Activated naive CD4-positive, alpha-beta T cell treated with anti-CD3 and anti-CD28 coated beads, Interleukin-2, amount 10 ng/mL, durations not matched to agents 7 days and 5 days (primary cell): ENCODE measurements at places on chromosomes 16 and 17.

DNA sequence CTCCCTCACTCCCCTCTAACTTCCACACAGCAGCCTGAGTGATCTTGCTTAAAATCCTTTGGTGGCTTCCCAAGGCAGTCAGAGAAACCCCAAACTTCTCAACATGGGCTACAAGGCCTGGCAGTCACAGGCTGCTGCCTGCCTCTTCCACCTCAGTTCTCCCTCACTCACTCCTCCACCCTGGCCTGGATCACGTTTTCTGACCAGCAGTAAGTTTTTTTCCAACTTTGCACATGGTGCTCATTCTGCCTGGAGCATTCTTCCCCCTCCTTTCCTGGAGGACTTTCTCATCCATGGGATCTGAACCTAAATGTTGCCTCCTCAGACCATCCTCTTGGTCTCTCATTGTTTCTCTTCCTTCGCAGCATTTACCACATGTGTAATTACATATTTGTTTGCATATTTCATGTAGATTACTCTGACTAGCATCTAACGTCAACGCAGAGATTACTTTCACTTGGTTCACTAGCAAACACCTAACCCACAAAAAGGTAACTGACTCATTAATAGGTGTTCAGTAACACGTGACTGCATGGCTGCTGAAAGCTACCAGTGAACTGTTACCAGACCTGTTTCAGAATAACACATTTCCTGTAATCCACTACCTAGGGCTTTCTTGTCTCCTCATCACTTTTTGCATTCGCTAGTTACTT is 17.1 kb downstream of the GNA13 start:
- H3K27me3 ChIP-seq, result no peaks in the 10 kb centered on the region
- peaks cover 48% of the 10 kb centered on the region for H3K36me3 ChIP-seq
- peak overlapping the region; percentile 89 for H3K27ac ChIP-seq
- peak; percentile 70 for DNase-seq
- peaks cover 82% of the 10 kb centered on the region for H3K4me1 ChIP-seq

DNA sequence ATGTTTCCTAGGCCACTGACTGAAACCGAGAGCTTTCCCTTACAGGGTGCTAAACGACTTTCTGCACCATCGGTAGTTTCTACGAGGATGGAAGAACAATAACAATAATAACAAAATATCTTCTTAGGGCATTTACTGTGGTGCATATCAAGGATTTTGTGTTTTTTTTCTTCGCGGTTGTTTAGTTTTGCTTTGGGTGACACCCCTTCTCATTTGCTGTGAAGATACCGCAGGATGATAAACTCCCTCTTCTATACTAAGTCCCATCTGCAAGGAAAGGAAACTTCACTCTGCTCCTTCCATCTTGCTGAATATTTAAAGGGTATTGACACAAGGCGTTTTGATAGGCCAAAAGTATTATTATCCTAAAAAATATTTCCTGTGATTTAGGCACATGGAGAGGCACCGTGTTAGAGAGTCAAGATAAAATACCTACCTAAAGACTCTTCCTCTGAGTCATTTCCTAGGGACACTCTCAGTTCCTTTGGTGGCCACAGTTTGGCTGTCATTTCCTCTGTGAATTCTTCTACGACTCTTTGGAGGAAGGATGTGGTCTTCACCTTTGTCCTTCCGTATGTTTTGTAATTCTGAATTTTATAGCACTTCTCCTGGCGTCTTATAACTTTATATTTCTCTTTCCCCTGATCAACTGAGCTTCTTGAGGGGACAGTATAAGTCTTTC is 318.8 kb downstream of the CDH13 start:
- H3K27me3 ChIP-seq, result no peaks in the 10 kb centered on the region
- no peak for DNase-seq
- H3K4me1 ChIP-seq, result peaks cover 6% of the 10 kb centered on the region
- H3K27ac ChIP-seq, result peak overlapping the region; percentile 43
- no peak overlapping the region for H3K4me3 ChIP-seq

GRCh38 chr17:56451629-56452028 is 141.9 kb upstream of the NOG start:
- no peak for DNase-seq
- H3K4me3 ChIP-seq, result no peak overlapping the region
- H3K27me3 ChIP-seq, result peaks cover 12% of the 10 kb centered on the region
- no peaks in the 10 kb centered on the region for H3K36me3 ChIP-seq
- no peak overlapping the region for H3K27ac ChIP-seq
- no peaks in the 10 kb centered on the region for H3K4me1 ChIP-seq

DNA sequence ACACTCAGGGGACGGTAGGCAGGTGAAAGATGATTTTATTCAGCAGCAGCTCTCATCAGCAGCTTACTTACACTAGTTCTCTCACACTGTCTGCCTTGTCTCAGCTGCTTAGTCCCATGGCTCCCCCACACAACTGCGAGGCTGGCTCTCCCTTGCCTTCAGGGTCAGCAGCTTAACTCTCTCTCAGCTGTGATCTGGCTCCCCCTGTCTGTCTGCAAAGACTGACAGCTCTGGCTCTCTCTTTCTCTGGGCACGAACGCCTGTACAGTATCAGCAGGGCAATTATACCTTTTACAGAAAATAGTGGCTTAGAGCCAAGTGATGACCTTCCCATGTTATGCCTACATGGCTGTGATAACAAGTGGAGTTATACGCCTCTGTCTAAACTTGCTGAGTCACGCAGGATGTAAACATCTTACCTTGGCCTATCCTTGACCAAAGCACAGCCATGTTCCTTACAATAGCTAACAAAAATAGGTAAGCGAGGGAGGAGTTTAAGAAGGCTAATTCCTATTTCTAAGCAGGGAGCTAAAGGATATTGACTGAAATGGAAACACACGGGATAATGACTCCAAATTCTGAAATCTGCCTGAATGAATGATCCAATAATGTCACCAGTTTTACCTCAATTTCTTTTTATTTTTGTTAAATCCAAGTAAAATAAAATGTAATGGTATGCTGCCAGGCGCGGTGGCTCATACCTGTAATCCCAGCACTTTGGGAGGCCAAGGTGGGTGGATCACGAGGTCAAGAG is 1.1 kb upstream of the NDUFAB1 start:
- peaks cover 15% of the 10 kb centered on the region for H3K36me3 ChIP-seq
- peaks cover 29% of the 10 kb centered on the region for H3K4me1 ChIP-seq
- no peak overlapping the region for H3K4me3 ChIP-seq
- DNase-seq, result peak; percentile 34

GRCh38 chr17:79035686-79036085 is 11.7 kb downstream of the C1QTNF1 start:
- no peaks in the 10 kb centered on the region for H3K36me3 ChIP-seq
- no peak overlapping the region for H3K4me3 ChIP-seq
- no peak overlapping the region for H3K27ac ChIP-seq
- DNase-seq, result no peak

DNA sequence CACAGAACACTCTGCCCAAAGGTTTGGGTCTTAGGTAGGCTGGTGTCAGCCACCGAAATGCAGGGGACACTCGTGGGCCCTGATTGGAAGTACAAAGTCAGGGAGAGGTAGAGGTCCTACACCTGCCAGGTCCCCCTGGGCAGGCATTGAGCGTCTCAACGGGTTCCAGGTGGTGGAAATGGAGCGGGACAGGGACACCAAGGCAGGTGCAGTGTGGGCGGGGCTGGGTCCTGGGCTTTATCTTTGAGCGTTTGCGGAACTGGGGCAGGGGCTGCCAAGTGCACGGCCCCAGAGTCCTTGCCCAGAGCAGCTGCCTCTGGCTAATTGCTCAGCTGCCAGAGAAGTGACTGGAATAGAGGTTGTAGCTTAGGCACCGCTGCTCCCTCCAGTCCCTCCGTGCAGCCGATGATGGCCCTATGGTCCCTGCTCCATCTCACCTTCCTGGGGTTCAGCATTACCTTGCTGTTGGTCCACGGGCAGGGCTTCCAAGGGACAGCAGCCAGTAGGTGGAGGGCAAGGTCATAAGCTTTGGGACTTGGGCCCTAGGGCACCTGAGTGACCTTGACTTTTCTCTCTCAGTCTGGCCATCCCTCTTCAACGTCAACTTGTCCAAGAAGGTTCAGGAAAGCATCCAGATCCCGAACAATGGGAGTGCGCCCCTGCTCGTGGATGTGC is at the start of gene ZACN:
Gene ZACN (plus strand): TSS at position 323 of the 675 bp plus-strand sequence. CDS start 83 bp downstream, at position 406.
- H3K4me3 ChIP-seq, result no peak within 1 kb of the TSS
- H3K4me1 ChIP-seq, result peaks cover 31% of the 10 kb centered on the region
- no peak within 1 kb of the TSS for H3K27ac ChIP-seq
- H3K36me3 ChIP-seq, result peaks cover 5% of the 10 kb centered on the region

GRCh38 chr16:5205361-5206040 is 107.9 kb upstream of the EEF2KMT start:
- no peaks in the 10 kb centered on the region for H3K4me1 ChIP-seq
- H3K27me3 ChIP-seq, result no peaks in the 10 kb centered on the region
- no peak overlapping the region for H3K4me3 ChIP-seq
- no peaks in the 10 kb centered on the region for H3K36me3 ChIP-seq
- no peak overlapping the region for H3K27ac ChIP-seq
- no peak for DNase-seq

GRCh38 chr17:5241861-5242671 is 7.4 kb upstream of the SCIMP start:
- H3K27me3 ChIP-seq, result peaks cover 3% of the 10 kb centered on the region
- peaks cover 32% of the 10 kb centered on the region for H3K4me1 ChIP-seq
- no peak for DNase-seq
- peak overlapping the region; percentile 99 for H3K27ac ChIP-seq

GRCh38 chr17:18246880-18247612 is 11.5 kb downstream of the FLII start:
- no peaks in the 10 kb centered on the region for H3K27me3 ChIP-seq
- H3K4me1 ChIP-seq, result peaks cover 5% of the 10 kb centered on the region

DNA sequence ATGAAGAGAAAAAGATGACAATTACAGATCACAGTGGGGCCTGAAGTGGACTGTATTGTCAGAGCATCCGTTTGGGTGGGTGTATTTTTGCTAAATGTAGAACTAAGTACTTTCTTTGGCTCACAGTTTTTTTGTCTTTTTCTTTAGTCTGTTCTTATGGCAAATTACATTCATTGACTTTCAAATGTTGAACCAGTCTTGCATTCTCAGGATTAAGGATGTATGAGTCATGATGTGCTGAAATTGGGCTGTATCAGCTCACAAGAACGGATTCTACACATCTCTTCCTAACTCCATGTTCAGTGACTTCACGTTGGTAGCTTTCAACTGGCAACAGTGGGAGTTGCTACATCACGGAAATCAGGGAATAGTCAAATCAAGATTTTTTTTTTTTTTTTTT is 66.5 kb downstream of the TEX2 start:
- H3K27me3 ChIP-seq, result no peaks in the 10 kb centered on the region
- DNase-seq, result no peak
- H3K4me1 ChIP-seq, result peaks cover 9% of the 10 kb centered on the region
- H3K4me3 ChIP-seq, result no peak overlapping the region

GRCh38 chr17:36736201-36737156 is 135.1 kb downstream of the MRM1 start:
- H3K4me3 ChIP-seq, result no peak overlapping the region

GRCh38 chr16:57689762-57690558 is 4.6 kb upstream of the DRC7 start:
- no peaks in the 10 kb centered on the region for H3K36me3 ChIP-seq
- peak overlapping the region; percentile 90 for H3K27ac ChIP-seq
- peaks cover 31% of the 10 kb centered on the region for H3K27me3 ChIP-seq
- H3K4me3 ChIP-seq, result peak overlapping the region; percentile 22
- peak; percentile 73 for DNase-seq

DNA sequence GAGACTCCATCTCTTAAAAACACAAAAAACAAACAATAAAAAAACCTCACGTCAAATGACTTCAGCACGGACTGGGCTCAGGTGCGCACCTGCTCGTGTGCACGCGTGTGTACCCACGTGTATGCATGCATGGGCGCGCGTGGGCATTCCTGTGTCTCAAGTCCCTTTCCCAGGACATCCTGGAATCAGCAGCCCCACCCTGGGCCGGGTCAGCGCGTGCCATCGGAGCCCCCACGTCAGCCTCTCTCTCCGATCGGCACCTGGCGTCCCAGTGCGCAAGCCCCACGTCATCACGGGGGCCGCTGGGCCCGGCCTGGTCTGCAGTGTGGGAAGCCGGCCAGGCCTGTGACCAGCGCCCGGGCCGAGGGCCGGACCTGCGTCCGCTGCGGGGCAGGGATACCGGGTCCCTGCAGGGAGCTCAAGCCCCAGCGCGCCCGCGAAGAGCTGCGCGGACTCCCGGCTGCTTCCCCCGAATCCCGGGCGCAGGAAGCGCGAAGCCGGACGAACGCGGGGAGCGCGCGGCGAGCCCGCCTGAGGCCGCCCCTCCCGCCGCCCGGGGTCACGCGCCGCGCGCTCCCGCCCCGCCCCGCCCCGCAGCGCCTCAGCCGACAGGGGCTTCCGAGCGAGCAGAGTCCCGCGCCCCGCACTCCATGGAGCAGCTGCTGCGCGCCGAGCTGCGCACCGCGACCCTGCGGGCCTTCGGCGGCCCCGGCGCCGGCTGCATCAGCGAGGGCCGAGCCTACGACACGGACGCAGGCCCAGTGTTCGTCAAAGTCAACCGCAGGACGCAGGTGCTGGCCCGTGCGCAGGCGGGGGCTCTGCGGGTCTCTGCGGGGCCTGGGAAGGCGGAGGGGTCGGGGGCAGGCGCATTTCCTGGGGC is at the start of gene FN3K:
Gene FN3K (plus strand): TSS at position 629 of the 880 bp plus-strand sequence. CDS start 22 bp downstream, at position 651.
- peaks cover 19% of the 10 kb centered on the region for H3K36me3 ChIP-seq
- peaks cover 10% of the 10 kb centered on the region for H3K27me3 ChIP-seq
- H3K4me1 ChIP-seq, result peaks cover 4% of the 10 kb centered on the region
- DNase-seq, result peak; percentile 65

GRCh38 chr17:38982858-38983746 is 15.9 kb upstream of the FBXO47 start:
- peak; percentile 65 for DNase-seq
- peaks cover 7% of the 10 kb centered on the region for H3K4me1 ChIP-seq
- no peak overlapping the region for H3K4me3 ChIP-seq
- H3K36me3 ChIP-seq, result no peaks in the 10 kb centered on the region

GRCh38 chr17:58121925-58122324 is 26.3 kb upstream of the OR4D1 start:
- no peak overlapping the region for H3K27ac ChIP-seq
- H3K36me3 ChIP-seq, result no peaks in the 10 kb centered on the region
- H3K27me3 ChIP-seq, result peaks cover 24% of the 10 kb centered on the region
- H3K4me1 ChIP-seq, result peaks cover 6% of the 10 kb centered on the region

- H3K36me3 ChIP-seq, result no peaks in the 10 kb centered on the region
- H3K27ac ChIP-seq, result no peak overlapping the region
- H3K4me1 ChIP-seq, result no peaks in the 10 kb centered on the region
- DNase-seq, result no peak
Observed at GRCh38 chr16:72797621-72798020, 250.3 kb downstream of the ZFHX3 start.

GRCh38 chr16:87608400-87608985 is 6.2 kb downstream of the JPH3 start:
- no peaks in the 10 kb centered on the region for H3K36me3 ChIP-seq
- peaks cover 61% of the 10 kb centered on the region for H3K27me3 ChIP-seq
- H3K4me1 ChIP-seq, result no peaks in the 10 kb centered on the region
- H3K27ac ChIP-seq, result no peak overlapping the region
- no peak overlapping the region for H3K4me3 ChIP-seq

GRCh38 chr16:12229759-12230594 is 253.4 kb downstream of the SNX29 start:
- DNase-seq, result no peak
- no peaks in the 10 kb centered on the region for H3K36me3 ChIP-seq
- H3K27ac ChIP-seq, result no peak overlapping the region
- no peaks in the 10 kb centered on the region for H3K27me3 ChIP-seq

GRCh38 chr17:17032131-17032692 is 10.0 kb upstream of the MPRIP start:
- no peaks in the 10 kb centered on the region for H3K4me1 ChIP-seq
- DNase-seq, result no peak
- peaks cover 7% of the 10 kb centered on the region for H3K27me3 ChIP-seq
- no peaks in the 10 kb centered on the region for H3K36me3 ChIP-seq

- no peak overlapping the region for H3K27ac ChIP-seq
- H3K4me1 ChIP-seq, result peaks cover 32% of the 10 kb centered on the region
Observed at GRCh38 chr17:67372751-67373150, 4.3 kb upstream of the PITPNC1 start.
